Stimulated activated CD4-positive, alpha-beta T cell treated with anti-CD3 and anti-CD28 coated beads, Interleukin-12 subunit alpha, Interleukin-12 subunit beta, amount 100 ng/mL, for 24 hours (primary cell): ENCODE measurements at places on chromosomes 11 and 22.

GRCh38 chr22:47009304-47010101, 247.1 kb downstream of the TBC1D22A start:
- DNase-seq = no peak

DNA sequence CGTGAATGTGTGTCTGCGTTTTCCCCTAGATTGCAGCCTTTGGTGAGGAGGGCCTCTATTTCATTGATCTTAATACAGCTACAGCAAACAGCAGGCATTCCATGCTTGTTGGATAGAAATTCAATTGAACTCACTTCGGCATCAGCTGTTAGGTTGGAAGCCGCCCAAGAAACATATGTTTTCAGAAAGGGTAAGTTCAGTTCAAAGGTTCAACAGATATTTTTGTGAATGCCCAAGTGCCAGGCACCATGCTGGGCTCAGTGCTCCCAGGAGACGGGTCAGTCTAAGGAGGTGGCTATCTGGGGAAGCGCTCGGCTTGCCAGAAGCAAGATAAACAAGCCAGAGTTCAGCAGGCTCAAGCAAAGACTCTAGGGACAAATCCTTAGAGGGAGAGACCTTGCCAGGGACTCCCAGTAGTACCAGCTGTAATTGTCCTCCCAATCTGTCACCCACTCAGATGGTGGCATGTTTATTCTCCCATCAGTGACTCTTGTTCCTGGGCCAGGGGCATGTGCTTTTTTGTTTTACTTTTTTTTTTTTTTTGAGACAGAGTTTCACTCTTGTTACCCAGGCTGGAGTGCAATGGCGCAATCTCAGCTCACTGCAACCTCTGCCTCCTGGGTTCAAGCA, 64.5 kb upstream of the LARGE1 start:
- no peak for DNase-seq

- no peak for DNase-seq
Measured at GRCh38 chr11:64444838-64445441, 86.0 kb downstream of the RPS6KA4 start.

- DNase-seq = no peak
Measured at GRCh38 chr11:11640996-11641395, 19.2 kb upstream of the GALNT18 start.

GRCh38 chr22:38970551-38970950, 11.6 kb upstream of the APOBEC3B start:
- DNase-seq = no peak

DNA sequence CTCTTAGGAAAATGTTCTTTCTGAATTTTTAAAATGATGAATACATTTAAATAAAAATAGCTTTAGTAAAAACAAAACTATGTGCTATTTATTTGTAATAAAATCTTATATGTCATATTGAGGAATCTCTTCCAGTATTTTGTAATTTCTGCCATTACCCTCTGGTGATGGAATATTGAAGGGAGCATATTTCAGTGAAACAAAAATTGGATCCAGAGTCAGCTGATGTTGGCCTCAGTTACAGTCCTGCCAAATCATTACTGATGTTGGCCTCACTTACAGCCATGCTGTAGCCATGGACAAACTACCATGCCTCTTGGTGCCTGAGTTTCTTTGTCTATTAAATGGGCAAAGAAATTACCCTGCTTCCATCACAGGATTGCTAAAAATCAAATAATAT, 133.2 kb downstream of the SLC1A2 start:
- no peak for DNase-seq
